ENCODE measurements at places on chromosomes 16 and 17.

DNA sequence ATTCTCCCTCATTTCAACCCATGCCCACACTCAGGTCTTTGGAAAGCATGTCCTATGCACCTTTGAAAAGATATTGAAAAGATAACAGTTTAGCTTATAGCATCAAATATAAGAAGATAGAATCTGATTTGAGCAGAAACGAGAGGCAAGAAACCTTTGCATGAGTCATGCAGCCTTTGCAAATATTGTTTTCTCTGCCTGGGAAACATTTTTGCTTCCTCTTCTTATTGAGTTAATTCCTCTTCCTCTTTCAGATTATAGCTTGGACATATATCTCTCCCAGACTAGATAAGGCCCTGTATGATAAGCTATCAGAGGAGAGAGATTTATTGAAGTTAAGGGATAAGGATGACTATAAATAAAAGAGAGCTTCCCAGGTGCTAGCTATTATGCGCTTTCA is 46.1 kb upstream of the KCNJ2 start:
- DNase-seq: no peak

- no peak for DNase-seq
These were observed 48.7 kb downstream of the USP22 start for GRCh38 chr17:20993863-20994778.

GRCh38 chr16:81688182-81688581 is 90.9 kb upstream of the PLCG2 start:
- no peak for DNase-seq

DNA sequence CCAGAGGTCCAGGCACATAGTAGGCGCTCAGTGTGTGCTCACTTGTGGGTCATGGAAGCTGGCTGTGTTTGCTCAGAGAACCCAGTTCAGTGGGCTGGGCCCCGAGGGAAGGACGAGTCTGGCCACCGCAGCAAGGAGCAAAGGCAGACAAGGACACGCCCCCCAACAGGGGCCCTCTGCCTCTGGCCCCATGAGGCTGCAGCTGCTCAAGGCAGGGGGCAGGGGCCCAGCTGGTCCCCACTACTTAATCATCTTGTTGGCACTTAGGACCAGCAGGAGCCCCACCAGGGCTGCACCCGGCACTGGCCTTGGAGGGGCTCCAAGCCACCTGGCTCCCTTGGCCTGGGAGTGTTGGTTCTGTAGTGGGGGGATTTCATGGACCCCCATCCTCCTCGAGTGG is 16.1 kb downstream of the KCNJ12 start:
- DNase-seq: no peak

DNA sequence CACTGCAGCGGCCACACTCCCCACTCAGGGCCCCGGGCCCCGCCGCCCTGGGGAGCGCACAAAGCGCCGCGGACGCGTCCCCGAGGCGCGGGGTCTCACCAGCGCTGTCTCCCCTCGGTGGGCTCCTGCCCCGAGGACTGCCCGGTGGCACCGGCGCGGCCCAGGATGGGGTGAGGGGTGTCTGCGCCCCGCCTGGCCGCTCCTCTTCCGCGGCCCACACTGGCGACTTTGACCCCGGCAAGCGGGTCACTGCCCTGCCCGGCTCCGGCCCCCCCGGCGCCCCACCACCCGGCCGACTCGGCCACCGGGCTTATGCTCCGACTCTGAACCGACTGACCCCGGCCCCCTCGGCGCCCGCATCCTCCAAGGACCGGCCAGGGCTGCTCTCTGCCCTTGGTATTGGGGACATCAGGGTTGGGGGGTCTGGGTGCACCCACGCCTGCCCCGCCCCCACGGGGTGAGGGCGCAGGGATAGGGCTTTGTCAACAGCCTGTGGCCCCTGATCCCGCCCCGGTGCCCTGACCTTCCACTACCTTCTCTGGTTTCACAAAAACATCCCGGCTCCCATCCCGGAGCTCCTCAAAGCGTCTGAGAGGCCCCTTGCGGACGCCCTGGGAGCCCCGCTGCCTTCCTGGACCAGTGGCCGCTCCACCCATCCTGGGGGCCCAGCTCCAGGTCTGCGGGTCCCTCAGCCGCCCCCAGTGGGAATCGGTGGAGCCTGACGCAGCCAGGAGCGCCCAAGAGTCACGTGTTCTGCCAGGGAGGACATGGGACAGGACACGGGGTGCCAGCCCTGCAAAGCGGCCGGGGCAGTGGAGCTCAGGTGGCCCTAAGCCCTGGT is 829 bp downstream of the GCGR start:
- no peak for DNase-seq

DNA sequence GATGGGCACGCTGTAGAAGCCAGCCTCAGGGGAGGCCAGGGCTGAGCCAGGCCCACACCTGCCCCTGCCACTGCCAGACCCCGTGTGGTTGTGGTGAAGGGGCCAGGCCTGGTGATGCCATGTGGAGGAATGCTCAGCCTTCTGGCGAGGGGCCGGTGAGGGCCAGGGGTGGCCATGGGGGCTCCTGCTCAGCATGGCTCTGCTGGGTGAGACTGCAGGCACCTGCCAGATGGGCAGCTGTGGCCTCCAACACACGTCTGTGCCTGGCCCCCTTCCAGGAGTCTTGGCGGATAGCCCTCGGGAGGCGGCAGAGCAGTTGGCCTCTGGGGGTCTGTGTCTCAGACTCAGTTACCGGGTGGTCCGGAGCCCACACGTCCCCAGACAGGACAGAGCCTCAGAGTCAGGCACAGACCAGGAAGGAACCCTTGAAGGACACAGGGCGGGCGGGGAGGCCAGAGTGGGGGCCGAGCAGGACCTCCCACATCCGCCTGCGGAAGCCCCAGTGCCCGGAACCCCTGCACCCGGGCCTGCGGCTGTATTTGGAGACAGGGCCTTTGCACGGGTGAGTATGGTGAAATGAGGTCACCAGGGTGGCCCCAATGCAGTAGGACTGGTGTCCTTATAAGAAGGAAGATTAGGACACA is 22.5 kb upstream of the CHMP6 start:
- DNase-seq: no peak

DNA sequence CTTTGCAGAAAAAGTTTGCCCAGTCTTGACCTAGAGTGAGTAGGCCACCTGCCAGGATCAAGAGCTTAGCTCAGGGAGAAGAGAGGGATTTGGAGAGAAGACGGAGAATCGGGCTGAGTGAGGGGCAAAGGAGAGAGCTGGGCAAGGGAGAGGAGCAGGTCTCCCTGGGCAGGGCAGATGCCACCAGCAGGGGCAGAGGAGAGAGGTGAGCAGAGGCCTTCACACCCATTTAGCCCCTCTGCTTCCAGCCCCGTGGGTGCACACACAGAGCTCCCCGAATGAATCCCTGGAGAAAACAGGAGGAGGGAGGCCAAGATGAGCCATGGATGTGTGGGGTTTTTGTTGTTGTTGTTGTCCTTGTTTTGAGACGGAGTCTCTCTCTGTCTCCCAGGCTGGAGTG is 29.2 kb downstream of the TBX4 start:
- no peak for DNase-seq

GRCh38 chr17:2580661-2581060 is 12.8 kb upstream of the PAFAH1B1 start:
- DNase-seq: no peak

DNA sequence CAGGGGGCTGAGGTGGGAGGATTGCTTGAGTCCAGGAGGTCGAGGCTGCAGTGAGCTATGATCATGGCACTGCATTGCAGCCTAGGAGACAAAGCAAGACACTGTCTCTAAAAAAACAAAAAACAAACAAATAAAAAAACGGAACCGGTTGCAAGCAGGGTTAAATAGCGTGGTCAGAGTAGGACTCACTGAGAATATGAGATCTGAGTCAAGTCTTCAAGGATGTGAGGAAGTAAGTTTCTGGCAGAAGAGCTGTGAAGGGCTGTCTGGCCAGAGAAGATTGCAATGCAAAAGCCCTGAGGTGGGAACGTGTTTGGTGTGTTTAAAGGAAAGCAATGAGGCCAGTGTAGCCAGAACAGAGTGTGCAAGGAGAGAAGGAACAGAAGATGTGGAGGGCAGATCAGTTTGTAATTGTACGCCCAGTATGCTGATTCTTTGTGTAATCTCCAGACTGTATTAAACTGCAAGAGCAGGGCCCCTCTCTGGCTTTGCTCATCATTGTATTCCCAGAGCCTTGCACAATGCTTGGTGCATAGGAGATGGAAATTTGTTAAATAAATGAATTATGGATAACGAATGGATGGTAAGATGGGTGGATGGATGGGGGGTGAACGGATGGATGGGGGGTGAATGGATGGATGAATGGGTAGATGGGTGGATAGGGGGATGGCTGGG is 6.3 kb downstream of the G6PC1 start:
- DNase-seq: no peak

GRCh38 chr17:74259667-74260524 is 14.1 kb upstream of the DNAI2 start:
- DNase-seq: no peak

GRCh38 chr16:69094501-69094900 is 11.0 kb upstream of the HAS3 start:
- DNase-seq: no peak
